ENCODE measurements at places on chromosomes 1 and 21.
A peak's percentile ranks its signal among the peaks of the same experiment; 100 is the strongest.

DNA sequence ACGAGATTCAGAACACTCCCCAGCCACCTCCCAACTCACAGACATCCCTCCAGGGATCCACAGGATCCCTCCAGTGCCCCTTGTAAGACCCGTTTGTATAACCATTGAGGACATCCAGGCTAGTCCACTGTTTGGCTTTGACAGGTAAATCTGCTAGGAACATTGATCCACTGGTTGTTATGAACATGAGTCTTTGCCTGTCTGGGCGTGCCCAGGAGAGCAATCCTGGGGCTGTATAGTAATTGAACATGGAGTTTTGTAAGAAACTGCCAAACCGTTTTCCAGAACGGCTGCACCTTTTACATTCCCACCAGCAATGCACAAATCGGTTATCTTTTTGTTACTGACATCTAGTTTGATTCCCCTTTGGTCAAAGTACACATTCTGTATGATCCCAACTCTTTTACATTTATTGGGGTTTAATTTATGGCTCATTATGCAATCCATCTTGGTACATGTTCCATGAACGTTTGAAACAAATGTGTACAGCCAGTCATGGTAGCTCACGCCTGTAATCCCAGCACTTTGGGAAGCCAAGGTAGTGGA lies 88.7 kb downstream of the WDR4 start:
- DNase-seq: no peak

GRCh38 chr21:38048167-38048566 lies 131.9 kb upstream of the KCNJ6 start:
- no peak for DNase-seq

DNA sequence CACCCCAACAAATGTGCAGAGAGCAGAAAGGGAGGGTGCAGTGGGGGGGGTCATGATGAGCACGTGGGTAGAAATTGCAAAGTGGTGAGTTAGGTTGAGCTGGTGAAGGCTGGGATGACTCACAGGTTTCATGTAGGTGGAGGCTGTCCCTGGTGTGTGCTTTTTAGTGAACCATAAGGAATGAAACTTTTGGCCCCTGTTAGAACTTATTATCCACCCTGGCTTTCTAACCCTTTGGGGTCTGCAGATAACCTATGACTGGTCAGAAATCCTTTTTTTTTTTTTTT lies 46.9 kb downstream of the DOP1B start:
- no peak for DNase-seq

- peak; percentile 13 for DNase-seq
Observed at GRCh38 chr1:91997607-91998195, 32.1 kb upstream of the EPHX4 start.

GRCh38 chr21:15514073-15514946 lies 215.5 kb upstream of the USP25 start:
- DNase-seq: no peak

DNA sequence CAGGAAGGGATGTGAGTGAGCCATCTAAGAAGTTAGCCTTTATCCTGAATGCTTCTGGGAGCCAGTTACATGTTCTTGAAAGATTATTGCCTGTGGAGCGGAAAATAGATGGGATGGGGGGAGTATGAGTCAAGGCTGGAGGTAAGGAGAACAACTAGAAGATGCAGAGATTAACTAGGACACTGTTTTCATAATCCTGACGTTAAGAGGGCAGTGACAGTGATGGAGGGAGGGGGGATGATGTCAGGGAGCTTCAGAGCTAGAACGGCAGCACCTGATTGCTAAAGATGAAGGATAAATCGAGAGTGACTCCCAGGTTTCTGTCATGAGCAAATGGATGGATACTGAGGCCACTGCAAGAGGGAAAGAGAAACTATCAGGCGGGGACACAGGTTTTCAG lies 10.0 kb upstream of the RCSD1 start:
- no peak for DNase-seq

All from substantia nigra (tissue), 51 donors.